ENCODE measurements at places on chromosomes 6 and 20. TPM values are rescaled to one million over a fixed set of nuclear protein-coding genes. Genes with fewer than 3 reads are reported as not detected.

NR2E1 gene
- 0.04 TPM for polyA plus RNA-seq

MICAL1 gene
- polyA plus RNA-seq, result 37.6 TPM

ANGPT4 gene
- not detected for polyA plus RNA-seq

DNA sequence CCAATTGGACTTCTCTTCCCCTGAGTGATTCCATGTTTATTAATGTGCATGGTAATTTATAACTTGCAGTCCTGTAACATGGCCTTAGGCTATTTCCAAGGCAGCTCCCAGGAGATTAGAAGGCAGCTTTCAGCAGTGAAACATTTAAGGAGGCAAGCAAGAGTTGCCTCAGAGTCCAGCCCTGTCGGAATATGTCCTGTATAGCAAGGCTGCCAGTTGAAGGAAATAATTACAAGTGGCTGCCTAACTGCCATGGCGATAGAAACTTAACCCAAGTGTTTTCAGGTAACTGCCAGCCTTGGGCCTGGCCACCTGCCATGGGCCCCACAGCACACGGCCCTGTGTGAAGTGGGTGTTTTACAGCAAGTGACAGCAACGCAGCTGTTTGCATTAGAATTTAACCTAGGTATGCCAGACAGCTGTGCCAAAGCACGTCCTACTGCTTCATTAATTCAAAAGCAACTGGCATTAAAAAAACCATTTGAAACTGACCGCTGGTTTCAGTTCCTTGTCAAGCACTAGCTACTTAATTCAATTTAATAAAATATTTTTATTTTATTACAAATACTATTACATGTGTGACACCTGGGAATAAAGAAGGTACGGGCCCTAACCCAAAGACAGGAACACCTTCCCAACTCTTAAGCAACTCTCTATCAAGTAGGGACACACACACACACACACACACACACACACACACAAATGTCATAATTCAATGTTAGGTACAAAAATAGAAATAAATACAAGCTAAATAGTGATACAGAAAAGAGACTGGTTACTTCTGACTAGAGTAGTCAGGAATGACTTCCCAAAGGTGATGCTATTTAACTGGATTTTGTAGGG lies 151.8 kb upstream of the HEY2 start:
- H3K27me3 ChIP-seq, result no peaks in the 10 kb centered on the region
- H3K27ac ChIP-seq, result no peak overlapping the region
- no peaks in the 10 kb centered on the region for H3K4me1 ChIP-seq
- no peak overlapping the region for H3K4me3 ChIP-seq

DNA sequence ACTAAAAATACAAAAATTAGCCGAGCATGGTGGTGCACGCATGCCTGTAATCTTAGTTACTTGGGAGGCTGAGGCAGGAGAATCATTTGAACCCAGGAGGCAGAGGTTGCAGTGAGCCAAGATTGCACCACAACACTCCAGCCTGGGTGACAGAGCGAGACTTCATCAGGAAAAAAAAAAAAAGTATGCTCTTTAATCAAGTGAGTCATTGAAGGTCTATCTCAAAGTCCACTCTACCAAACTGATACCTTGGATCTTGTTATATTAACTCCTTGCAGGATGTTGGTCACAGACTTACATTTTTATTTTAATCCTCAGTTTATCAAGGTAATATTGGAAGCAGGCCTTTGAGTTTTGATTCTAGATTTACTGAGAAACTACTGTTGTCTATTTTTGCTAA lies 348.7 kb downstream of the COL12A1 start:
- H3K4me1 ChIP-seq, result no peaks in the 10 kb centered on the region
- H3K27ac ChIP-seq, result no peak overlapping the region
- no peaks in the 10 kb centered on the region for H3K36me3 ChIP-seq
- H3K4me3 ChIP-seq, result no peak overlapping the region
- no peaks in the 10 kb centered on the region for H3K27me3 ChIP-seq

DNA sequence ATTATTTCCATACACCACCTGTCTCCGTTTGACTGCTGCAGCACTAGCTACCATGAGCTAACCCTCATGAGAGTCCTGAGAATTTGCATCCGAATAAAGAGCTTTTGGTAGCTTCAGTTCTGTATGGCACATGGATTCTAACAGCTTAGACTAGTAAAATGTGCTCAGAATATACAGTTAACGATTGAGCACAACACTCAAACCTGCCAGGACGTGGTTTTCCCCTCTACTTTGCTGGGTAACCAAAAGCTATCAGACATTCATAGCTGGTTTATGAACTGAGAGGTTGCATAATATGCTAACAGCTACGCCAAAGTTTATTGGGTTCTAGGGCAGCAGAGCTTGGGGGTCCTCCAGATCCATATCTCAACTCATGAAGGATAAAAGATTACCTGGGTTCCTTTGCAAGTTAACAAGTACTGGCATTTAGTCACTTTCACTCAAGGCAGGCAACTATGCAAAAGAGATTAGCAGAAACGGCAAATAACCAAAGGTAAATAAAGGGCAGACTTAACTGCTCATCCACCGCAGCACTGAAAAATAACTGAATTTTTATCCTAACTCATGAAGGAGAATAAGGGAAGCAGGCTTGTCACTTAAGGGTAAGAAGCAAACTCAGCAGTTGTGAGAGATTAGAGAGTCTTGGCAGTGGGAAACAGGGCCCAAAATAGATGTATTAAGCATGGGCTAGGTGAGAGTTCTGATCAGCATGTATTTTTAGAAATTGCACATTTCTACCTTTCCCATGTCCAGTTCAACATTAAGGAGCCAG lies 29.4 kb downstream of the NUDT3 start:
- no peak for DNase-seq
- peaks cover 15% of the 10 kb centered on the region for H3K4me1 ChIP-seq
- H3K27ac ChIP-seq, result no peak overlapping the region
- H3K27me3 ChIP-seq, result no peaks in the 10 kb centered on the region
- no peak overlapping the region for H3K4me3 ChIP-seq

GRCh38 chr20:10576411-10577090 lies 97.2 kb downstream of the JAG1 start:
- no peaks in the 10 kb centered on the region for H3K36me3 ChIP-seq
- H3K4me3 ChIP-seq, result no peak overlapping the region
- H3K27me3 ChIP-seq, result no peaks in the 10 kb centered on the region
- no peak overlapping the region for H3K27ac ChIP-seq

GRCh38 chr20:54086507-54087039 lies 16.2 kb upstream of the BCAS1 start:
- no peaks in the 10 kb centered on the region for H3K4me1 ChIP-seq
- H3K36me3 ChIP-seq, result no peaks in the 10 kb centered on the region
- no peak overlapping the region for H3K27ac ChIP-seq
- no peak overlapping the region for H3K4me3 ChIP-seq
- DNase-seq, result no peak
- no peaks in the 10 kb centered on the region for H3K27me3 ChIP-seq

DNA sequence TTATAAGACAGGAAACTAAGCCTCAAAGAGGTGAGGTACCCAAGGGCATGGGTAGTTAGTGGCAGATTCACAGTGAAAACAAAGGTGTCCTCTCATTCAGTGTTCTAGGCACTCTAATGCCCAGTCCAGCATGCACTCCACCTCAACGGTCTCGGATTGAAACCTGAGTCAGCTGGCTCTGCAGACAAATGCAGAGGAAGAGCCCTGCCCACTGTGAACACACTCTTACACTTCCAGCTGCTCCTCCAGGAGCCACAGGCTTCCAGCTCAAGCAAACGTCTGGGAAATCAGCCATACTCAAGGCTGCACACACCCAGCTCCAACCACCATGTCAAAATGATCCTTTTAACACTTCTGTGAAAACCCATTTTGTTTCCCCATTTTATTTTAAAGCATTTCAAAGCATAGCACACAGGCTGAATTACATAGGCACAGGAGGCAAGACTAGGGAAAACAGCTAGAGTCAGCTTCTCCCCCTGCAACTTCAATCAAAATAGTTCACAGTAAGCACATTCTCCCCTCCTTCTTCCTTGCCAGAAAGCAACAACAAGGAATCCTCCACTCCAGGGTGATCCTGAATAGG lies 3.0 kb upstream of the IL17A start:
- no peaks in the 10 kb centered on the region for H3K27me3 ChIP-seq
- no peaks in the 10 kb centered on the region for H3K36me3 ChIP-seq
- H3K4me1 ChIP-seq, result no peaks in the 10 kb centered on the region

DNA sequence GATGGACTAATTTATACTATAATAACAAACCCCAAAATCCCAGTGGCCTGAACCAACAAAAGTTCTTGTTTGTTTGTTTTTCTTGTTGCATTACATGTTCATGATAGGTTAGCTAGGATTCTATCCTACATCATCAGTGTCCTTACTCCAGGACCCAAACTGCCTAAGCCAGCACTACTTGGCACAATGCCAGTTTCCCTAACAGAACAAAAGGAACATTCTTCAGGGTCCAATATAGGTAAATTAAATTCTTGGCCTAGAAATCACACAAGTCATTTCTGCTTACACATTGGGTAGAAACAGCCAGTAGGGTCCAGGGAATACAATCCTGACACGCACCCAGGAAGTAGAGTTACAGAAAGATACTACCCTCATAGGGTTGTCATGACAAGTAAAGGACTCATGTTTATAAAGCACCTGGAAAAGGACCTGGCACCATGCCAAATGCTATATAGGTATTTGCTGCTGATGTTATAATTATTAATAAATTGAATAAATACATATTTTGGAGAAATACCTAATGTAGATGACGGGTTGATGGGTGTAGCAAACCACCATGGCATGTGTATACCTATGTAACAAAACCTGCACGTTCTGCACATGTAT lies 38.8 kb downstream of the RCAN2 start:
- DNase-seq, result no peak
- no peaks in the 10 kb centered on the region for H3K27me3 ChIP-seq
- no peak overlapping the region for H3K4me3 ChIP-seq
- no peaks in the 10 kb centered on the region for H3K4me1 ChIP-seq
- H3K36me3 ChIP-seq, result no peaks in the 10 kb centered on the region
